ENCODE measurements at places on chromosomes 1 and 21. TPM values are rescaled to one million over a fixed set of nuclear protein-coding genes. Genes with fewer than 3 reads are reported as not detected.

Gene OR2T2
- polyA plus RNA-seq = not detected

Gene FAM177B
- 0.25 TPM for polyA plus RNA-seq

Gene CLCNKB
- polyA plus RNA-seq = 1.9 TPM

Gene AMY1A
- 0.47 TPM for polyA plus RNA-seq

Gene ADCY10
- 0.24 TPM for polyA plus RNA-seq

Gene SAMSN1
- 5.9 TPM for polyA plus RNA-seq

Gene DNALI1
- polyA plus RNA-seq = 72.4 TPM

Gene MANEAL
- polyA plus RNA-seq = 3.6 TPM

Gene IL20
- polyA plus RNA-seq = not detected

Gene FOXJ3
- polyA plus RNA-seq = 43.3 TPM

Gene PLPPR5
- 1.9 TPM for polyA plus RNA-seq

DNA sequence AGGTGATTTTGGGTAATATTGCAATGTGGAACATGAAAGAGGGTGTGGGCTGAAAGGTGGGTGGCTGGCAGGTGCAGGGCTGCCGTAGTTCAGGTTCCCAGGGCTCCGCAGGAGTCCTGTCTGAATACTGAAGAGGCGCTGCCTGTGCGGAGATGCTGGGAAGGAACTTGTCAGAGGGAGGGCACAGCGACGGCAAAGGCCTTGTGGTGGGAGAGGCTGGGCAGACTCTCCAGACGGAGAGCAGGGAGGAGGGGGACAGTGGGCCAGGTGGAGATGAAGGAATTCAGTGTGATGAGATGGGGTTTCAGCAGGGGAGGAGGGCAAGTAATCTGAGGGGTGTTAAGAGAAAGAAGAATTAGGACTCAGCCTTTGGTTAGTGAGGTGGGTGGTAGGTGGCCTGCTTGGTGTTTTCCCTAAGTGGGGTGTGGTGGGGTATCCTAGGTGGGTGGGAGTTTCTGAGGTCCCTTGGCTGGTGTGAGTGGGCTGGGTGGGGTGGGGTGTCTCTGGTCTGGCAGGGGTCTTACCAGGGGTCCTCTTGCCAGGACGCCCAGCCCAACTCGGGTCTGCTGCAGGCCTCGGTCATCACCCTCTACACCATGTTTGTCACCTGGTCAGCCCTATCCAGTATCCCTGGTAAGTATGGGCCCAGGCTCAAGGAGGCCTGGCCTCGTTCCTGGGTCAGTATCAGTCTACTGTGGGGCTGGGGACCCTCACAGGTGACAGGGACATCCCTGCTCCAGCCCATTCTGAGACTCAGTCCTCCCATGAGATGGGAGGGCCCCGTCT is 15.6 kb downstream of the SERINC2 start:
- DNase-seq = no peak

DNA sequence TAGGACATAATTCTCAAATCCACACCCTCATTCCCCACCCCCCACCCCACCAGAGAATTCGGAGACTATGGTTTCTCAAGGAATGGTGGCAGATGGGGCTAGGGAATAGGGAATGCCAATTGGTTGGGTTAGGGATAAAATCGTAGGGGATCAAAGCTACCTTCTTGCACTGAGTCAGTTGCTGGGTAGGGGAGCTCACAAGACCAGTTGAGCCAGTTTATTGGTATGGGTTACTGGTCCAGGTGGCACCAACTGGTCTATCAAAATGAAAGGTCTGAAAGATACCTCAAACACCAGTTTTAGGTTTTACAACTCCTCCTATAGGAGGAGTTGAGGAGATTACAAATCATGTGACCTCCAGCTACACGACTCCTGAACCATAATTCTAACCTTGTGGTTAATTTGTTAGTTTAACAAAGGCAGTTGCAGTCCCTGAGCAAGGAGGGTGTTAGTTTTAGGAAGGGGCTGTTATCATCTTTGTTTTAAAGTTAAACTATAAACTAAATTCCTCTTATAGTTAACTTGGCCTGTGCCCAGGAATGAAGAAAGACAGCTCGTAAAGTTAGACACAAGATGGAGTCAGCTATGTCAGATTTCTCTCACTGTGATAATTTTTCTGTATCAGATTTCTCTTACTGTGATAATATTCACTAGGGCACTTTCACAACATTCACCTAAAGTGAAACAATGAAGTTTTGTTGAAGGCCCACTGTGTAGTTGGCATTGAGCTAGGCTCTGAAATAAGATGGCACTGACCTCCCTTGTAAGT is 2.5 kb downstream of the SHISAL2A start:
- no peak for DNase-seq

DNA sequence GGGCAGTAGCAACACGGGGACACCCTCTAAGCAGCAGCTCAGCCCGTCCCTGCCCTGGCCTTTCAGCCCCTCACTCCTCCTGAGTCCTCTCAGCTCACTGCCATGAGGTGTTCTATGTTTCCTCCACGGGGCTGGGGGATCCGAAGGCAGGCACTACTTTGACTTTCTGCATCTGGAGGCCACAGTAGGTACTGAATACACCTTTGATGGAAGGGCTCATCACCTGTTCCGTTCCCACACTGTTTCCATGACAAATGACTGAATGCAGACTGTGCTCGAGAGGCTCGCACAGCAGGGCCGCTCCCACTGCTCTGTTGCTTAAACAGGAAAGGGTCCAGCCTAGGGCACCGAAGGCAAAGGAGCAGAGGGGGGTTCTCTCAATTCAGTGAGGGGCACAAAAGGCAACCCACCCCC is 77.6 kb upstream of the DNAH14 start:
- no peak for DNase-seq

DNA sequence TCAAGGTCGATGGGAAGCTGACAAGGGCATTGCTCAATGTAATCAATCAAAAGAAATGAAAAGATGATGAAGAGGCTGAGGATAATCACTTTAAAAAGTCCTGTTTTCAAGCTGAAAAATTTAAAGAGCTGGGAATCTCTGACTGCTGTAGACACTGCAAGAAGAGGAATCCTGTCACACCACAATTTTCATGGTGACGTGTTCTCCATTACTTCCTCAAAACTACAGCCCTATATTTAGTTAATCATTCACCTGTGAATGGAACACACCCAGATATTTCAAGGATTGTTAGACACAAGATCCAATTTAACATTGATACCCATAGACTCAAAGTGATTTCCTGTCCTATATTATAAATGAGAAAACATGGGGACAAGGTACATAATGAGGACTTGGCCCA is 1048.3 kb downstream of the AMY1C start:
- DNase-seq = no peak

DNA sequence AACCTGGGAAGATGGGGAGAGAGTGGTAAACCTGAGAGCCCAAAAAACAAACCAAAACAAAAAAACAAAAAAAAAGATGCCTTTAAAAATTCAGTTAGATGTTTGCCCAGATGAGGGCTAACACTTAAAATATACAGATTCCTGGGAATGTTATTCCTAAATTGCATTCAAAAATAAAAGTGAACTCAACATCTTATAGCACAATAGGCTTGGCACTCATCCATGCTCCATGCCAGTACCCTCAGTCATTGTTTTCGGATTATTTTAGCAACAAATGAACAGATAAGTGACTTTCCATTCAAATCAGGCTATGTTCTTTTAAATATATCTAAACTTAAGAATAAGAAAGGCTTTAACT is 3.7 kb downstream of the ATP1A1 start:
- no peak for DNase-seq

GRCh38 chr1:177703888-177704446 is 265.9 kb downstream of the SEC16B start:
- DNase-seq = no peak

DNA sequence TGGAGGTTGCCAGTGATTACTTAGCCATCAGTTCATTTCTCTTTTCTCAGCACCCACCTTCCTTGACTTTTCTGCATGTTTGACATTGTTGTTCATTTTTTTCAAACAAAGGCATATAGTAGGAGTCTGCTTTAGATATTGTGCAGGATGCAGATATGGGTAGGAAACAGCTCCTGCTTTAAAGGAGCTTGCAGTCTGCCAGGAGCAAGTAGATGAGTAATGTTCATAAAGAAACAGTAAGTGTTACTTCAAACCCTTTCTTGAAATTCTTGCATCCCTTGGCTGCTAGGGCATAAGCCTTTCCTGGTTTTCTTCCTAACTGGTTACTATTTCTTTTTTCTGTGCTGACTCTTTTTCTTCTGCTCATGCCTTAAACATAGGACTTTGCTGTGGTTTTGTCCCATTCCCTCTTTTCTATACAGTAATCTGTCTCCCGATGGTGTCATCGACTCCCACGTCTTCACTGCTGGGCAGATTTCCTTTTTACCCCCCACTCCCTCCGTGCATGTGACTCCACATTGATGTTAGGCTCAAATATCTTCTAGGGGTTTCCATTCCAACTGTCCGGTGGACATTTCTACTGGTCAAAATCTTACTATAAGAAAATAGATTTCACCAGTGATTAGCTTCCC is 20.4 kb downstream of the PTGFRN start:
- no peak for DNase-seq

- no peak for DNase-seq
Measured at GRCh38 chr1:54132495-54132894, 20.3 kb downstream of the CDCP2 start.

- no peak for DNase-seq
Measured at GRCh38 chr1:29238620-29239002, 2.3 kb downstream of the PTPRU start.

DNA sequence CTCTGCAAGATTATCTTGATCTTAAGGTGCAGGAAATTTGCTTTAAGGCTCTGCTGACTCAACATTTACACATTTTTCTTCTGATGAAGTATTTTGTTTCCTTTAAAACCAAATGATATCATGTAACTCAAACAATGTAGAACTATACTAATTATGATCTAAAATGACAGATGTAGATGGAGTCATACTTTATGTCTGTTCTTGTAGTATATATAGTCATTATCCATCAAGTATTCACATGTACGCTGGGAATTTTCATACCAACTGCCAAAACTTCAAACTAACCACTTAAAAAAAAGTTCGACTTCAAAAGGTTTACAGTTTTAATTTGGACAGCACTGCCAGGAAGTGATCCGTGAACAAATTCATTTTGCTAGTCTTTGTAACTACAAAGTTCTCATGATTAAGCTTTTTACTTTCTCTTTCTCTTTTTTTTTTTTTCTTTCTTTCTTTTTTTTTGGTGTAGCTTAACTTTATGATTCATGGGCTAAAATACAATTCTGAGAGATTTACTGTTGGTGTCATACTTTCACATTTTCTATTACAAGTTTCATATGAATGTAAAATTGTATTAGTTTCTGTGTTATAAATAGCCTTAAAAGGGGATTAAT is 509.0 kb upstream of the CXADR start:
- no peak for DNase-seq

DNA sequence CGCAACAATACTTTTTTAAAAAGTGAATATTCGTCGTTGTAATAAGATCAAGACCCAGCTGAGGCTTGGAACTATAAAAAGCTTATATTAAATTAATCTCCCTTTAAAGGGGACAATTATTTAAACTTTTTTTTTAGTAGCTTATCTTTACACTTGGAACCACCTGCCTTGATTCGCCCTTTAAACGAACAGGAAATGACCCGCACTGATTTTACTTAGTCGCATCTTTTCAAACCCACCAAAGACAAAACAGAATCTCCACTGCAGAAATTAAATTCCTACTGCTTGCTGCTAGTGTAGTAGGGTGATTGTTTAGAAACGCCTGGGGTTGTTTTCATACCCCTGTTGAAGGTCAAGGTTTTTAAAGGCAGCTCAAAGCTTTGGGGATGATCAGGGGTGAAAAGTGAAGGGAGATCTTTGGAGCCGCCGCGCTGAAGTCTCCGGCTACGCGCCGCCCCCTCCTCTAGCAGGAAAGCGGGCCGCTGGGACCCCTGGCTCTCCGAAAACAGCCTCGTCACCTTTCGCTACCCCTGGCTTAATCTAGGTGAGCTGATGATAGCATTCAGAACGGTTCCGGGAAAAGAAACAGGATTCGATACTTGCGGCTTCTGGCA is 163.4 kb downstream of the RUNX1 start:
- DNase-seq = no peak

- no peak for DNase-seq
Measured at GRCh38 chr1:58038574-58038973, 508.0 kb downstream of the OMA1 start.

DNA sequence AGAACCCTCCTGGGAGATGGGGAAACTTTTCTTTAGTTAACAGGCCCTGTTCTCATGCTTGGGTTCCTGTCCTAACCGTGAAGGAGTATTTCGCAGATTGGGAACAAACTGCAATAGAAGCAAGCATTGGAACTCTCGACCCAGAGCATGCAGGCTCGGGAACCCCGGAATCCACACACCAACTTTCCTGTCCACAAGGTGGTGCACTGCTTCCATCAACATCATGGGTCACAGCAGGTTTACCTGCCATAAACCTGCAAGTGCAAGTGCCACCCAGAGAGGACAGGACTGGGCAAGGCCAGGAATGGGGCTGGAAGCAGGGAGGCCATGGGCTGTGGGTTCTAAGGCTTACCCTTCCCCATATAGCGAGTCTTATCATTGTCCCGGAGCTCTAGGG is 6.9 kb downstream of the ENO1 start:
- no peak for DNase-seq

DNA sequence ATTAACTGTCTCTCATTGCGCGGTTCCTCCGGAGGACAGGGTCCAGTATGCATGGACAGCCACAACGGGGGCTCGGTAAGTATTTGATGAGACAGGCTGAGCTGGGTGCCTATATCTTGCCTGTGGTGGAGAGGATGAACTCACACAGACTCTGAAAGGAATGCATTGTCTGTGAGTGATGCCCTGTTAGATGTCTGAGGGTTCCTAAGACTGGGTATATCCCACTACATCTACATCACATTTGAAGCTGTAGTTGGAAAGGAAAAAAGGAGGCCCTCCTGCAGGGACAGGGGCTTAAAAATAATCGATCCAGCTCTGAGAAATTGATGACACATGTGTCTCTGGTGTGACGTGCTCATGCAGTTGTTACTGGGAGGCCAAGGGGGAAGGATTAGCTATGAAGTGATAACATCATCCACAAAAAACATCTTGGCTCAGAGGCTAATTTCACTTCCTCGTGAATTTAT is 1.9 kb downstream of the ADARB1 start:
- no peak for DNase-seq

DNA sequence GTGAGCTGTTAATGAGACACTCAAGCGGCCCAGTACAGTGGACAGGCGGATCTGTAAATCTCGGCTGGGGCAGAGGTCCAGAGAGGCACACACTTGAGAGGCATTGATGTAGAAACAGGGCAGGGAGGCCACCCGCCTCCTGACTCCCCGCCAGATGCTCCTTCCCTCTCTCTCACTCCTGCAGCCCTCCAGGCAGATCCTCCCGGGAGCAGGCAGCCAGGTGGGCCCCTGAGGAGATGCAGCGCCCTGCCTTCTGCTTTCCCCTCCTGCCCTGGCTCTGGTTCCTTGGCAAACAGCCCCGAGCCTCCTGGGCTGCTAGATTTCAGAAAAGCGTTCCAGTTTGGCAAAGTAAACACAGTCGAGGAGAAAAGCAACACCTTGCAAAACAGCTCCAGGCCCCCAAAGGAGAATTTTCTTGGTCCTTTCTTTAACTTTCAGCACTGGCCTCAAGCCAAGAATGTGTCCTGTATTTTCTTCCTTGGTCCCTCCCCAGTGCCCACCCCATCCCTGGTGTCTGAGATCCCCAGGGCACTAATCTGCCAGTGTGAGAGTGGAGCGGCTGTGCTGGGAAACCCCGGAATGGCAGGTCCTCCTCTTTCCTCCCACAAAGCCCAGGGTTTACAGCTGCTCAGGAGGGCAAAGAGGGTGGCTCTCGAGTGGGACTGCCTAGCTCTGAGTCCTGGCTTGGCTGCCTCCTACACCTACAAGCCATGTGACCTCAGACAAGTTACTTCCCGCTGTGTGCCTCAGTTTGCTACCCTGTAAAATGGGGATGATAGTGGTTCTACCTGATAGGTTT is 29.4 kb upstream of the IFNLR1 start:
- DNase-seq = no peak

GRCh38 chr1:240309769-240310168 is 218.1 kb downstream of the FMN2 start:
- no peak for DNase-seq

All from left renal pelvis (tissue), 4 donors.